ENCODE measurements at places on chromosomes 16 and 17. TPM values are rescaled to one million over a fixed set of nuclear protein-coding genes. Genes with fewer than 3 reads are reported as not detected.

CX3CL1 gene
- 0.91 TPM for total RNA-seq

SLC16A5 gene
- total RNA-seq: 12.7 TPM

VAT1L gene
- total RNA-seq: 29.9 TPM

PRSS36 gene
- total RNA-seq: 0.13 TPM

USP43 gene
- 0.91 TPM for total RNA-seq

PPP4C gene
- total RNA-seq: 151 TPM

PARD6A gene
- 0.16 TPM for total RNA-seq

TPSG1 gene
- not detected for total RNA-seq

TP53TG3D gene
- total RNA-seq: not detected
